ENCODE measurements at places on chromosomes 6 and 20. TPM values are rescaled to one million over a fixed set of nuclear protein-coding genes. Genes with fewer than 3 reads are reported as not detected.

The SLC16A10 gene
- 0.83 TPM for total RNA-seq

The GNAS-AS1 gene
- total RNA-seq = 0.23 TPM

The AKAP12 gene
- total RNA-seq = 215 TPM

DNA sequence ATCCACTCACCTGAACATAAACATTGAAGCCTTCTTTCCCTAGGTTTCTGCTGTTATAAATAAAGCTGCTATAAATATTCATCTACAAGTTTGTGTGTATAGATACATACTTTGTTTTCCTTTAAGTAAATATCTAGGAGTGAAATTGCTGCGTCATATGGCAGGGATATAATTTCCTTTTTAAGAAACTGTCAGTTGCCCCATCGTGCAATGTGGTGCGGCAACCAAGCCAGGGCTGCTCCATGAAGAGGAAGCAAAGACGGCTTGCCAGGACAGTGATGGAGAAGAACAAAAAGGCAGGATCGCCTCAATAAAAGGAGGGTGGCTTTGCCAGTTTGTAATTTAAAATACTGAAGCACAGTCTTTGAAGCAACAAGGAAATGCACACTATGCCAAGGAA, 36.6 kb downstream of the CITED2 start:
- H3K4me1 ChIP-seq = peaks cover 15% of the 10 kb centered on the region
- H3K27ac ChIP-seq = no peak overlapping the region
- H3K36me3 ChIP-seq = no peaks in the 10 kb centered on the region
- no peak overlapping the region for H3K4me3 ChIP-seq

- H3K27me3 ChIP-seq = no peaks in the 10 kb centered on the region
- peak overlapping the region; percentile 72 for H3K4me3 ChIP-seq
- no peak for DNase-seq
- H3K27ac ChIP-seq = peak overlapping the region; percentile 63
Measured at GRCh38 chr20:31739550-31739977, 474 bp downstream of the TPX2 start.

The DEFB124 gene
- not detected for total RNA-seq

The BHLHE23 gene
- not detected for total RNA-seq

DNA sequence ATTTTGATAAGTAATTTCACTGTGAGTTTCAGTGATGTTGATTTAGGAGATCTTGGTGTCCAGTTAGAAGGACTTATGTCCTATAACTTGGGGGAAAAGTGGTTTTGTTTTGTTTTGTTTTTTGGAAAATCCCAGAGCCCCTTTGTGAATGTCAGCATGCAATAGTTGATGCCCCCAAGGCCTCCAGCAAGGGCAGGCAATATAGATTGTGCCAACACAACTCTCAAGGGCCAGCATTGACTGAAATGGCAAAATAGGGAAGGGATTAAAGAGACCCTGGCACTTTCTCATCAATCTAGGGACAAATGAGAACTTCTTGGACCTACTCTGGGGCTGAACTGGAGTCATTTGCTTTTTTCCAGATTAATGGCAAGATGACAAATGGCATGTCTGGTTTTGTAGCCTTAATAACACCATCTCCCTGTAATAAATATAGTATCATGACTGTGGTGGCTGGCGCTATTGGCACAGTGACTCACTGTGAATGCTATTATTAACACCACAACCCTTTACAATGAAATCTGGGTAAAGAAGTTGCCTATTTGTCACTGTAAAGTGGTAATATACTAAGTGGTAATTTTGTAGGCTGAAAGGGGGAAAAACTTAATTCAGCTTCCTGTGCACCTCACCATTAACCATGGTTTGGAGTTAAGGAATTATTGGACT, 51.8 kb downstream of the ABRACL start:
- no peaks in the 10 kb centered on the region for H3K36me3 ChIP-seq
- H3K4me1 ChIP-seq = no peaks in the 10 kb centered on the region
- H3K27ac ChIP-seq = no peak overlapping the region

DNA sequence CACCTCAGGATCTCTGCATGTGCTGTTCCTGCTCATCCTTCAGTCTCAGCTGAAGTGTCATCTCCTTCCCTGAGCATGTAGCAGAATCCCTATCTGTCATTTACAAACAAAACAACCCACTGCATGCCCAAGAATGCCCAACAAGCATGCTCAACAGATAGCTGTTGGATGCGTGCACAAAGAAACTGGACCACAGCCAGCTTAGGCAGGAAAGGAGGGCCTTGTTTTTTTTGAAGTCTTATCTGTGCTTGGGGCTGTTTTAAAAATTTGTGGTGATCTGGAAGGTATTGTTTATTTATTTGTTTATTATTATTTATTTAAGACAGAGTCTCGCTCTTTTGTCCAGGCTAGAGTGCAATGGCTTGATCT, 18.5 kb upstream of the SLC16A10 start:
- H3K27me3 ChIP-seq = no peaks in the 10 kb centered on the region
- no peak overlapping the region for H3K4me3 ChIP-seq

DNA sequence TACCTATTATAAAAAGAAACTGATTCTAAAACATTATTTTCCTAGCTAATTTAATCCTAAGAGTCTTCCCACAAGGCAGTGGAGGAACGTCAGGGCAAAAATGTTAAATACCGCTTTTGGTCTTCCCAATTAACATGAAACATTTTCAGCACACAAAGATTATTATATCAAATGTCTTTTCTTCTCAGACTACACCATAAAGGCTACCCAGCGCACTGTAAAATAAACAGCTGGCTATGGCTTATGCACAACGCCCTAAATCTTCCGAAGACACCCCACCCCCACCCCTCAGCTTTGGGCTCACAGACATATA, 1.0 kb downstream of the NUDT3 start:
- DNase-seq = no peak
- H3K4me1 ChIP-seq = peaks cover 51% of the 10 kb centered on the region
- peak overlapping the region; percentile 92 for H3K27ac ChIP-seq
- peak overlapping the region; percentile 91 for H3K4me3 ChIP-seq
- H3K36me3 ChIP-seq = no peaks in the 10 kb centered on the region

The PHF20 gene
- total RNA-seq = 62.2 TPM

The AGPAT4 gene
- total RNA-seq = 8.4 TPM

The PSORS1C2 gene
- total RNA-seq = not detected

DNA sequence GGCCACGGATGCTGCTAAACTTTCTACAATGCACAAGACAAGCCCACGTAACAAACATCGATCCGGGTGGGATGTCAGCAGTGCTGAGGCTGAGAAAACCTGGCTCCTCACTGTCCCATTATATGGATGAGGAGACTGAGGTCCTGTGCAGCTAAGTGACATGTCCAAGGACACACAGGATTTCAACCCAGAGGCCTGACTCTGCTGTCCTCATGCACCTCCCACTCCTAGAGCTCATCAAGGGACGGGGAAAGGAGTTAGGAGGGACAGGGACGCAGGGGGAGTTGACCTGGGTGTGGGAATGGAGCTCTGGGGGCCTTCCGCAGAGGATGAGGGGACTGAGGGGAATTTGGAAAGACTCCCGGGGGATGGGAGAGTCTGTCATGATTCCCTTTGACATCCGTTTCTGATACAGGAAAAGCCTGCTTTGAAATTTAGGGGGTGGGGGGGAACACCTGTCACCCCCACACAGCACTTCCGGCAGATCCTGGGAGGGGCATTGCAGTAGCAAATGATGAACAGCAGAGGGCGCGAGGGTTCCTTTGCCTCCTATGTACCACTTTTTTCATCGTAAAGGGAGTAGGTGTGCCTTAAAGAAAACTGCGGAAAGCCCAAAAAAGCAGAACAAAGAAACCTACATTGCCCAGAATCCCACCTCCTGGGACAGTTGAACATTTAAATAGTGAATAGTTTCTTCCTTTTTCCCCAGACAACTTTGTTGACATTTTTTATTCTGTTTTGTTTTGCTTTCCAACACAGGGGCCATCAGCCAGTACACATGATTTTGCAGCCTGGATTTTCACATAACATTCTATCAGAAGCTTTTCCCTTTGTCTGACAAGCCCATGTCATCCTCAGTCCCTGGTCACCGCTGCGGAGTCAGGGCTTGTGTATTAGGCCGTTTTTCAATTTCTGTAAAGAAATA, 48.6 kb downstream of the SLC2A10 start:
- no peak overlapping the region for H3K27ac ChIP-seq
- DNase-seq = no peak
- H3K27me3 ChIP-seq = no peaks in the 10 kb centered on the region
- H3K36me3 ChIP-seq = no peaks in the 10 kb centered on the region
- peaks cover 6% of the 10 kb centered on the region for H3K4me1 ChIP-seq

The METTL24 gene
- 16.9 TPM for total RNA-seq

- H3K27me3 ChIP-seq = no peaks in the 10 kb centered on the region
- H3K27ac ChIP-seq = peak overlapping the region; percentile 100
- H3K36me3 ChIP-seq = peaks cover 3% of the 10 kb centered on the region
Measured at GRCh38 chr6:32967151-32968091, 973 bp upstream of the BRD2 start.

DNA sequence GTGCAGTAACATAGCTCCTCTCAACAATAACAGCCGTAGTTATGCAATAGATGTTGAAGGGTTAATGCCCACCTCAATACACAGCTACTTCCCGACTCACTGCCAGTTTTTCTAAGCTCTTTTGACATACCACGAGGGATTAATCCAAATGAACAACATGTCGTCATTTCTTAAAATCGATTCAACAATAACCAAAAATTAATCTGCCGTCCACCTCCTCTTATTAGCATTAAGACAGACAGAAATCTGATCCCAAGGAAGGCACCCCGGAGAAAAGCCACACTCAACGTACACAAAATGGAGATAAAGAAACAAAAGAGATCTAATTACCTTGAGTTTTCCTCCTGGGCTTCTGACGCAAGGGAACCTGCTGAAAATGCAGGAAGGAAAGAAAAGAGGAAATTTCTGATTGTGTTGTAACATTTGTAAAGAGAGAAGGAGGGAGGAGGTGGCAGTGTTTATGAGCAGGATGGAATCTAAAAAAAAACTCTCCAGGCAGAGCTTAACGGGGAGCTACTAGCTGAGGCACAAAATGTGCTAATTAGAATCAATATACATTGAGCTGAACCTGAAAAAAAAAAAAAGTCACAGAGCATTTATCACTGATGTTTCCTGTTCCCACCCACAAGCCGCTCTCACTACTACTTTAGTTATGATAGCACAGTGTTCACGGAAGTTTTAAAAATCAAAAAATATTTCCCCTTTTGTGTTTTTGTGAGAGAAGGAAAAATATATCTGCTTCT, 109.3 kb downstream of the IPCEF1 start:
- no peaks in the 10 kb centered on the region for H3K36me3 ChIP-seq
- no peak overlapping the region for H3K27ac ChIP-seq
- H3K27me3 ChIP-seq = no peaks in the 10 kb centered on the region
- H3K4me3 ChIP-seq = peak overlapping the region; percentile 22
- DNase-seq = no peak

The HRH3 gene
- not detected for total RNA-seq

The RBPJL gene
- total RNA-seq = not detected

The IPCEF1 gene
- 1.6 TPM for total RNA-seq

The ITCH gene
- 64.3 TPM for total RNA-seq

DNA sequence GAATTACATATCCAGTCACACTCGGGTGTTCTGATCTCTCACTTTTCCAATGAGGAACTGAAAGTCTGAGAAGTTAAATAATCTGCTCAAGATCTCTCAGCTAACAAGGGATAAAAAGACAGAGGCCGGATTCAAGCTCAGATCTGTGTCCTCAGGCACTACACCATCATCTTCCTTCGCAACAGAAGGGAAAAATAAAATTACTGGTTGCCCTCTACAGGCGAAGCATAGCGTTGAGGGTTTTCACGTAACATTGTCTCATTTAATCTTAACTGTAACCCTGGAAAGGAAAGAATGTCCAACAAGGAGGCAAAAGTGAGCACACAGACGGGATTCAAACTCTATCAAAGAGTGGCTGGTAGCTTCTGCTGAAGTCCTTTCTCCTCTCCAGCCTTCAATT, 67.8 kb upstream of the ANKEF1 start:
- no peaks in the 10 kb centered on the region for H3K4me1 ChIP-seq
- no peaks in the 10 kb centered on the region for H3K36me3 ChIP-seq
- no peak overlapping the region for H3K27ac ChIP-seq

The PBOV1 gene
- not detected for total RNA-seq

GRCh38 chr6:14067656-14068055, 49.9 kb upstream of the CD83 start:
- H3K36me3 ChIP-seq = no peaks in the 10 kb centered on the region
- H3K27ac ChIP-seq = no peak overlapping the region
- DNase-seq = no peak
- no peak overlapping the region for H3K4me3 ChIP-seq

DNA sequence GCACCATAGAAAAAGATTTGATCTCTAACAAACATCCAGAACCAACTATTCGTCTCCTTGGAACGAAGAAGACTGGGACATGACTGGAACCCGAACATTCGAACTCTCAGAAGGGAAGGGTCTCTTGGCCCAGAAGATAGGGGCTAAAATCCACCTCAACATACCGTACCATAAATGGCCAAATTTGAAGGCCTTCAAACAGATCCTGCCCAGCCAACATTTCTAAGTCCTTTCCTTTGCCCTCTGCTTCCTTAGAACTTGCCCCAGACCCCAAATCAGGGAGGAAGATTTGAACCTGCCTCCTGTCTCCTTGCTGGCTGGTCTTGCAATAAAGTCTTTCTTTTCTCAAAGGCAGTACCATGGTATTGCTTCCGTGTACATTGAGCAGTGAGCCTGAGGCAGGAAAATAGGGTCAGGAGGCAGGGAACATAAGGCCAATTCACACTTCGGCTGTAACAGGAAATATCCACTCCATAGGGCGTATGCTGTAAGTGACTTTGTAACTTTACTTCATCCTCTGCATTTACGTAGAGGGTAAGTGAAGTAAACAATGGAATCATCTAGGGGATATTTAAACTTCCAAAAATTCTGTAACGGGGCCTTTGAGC, 1.8 kb upstream of the PXDC1 start:
- DNase-seq = no peak
- no peaks in the 10 kb centered on the region for H3K36me3 ChIP-seq
- H3K27me3 ChIP-seq = no peaks in the 10 kb centered on the region

The CASP8AP2 gene
- 20.8 TPM for total RNA-seq

DNA sequence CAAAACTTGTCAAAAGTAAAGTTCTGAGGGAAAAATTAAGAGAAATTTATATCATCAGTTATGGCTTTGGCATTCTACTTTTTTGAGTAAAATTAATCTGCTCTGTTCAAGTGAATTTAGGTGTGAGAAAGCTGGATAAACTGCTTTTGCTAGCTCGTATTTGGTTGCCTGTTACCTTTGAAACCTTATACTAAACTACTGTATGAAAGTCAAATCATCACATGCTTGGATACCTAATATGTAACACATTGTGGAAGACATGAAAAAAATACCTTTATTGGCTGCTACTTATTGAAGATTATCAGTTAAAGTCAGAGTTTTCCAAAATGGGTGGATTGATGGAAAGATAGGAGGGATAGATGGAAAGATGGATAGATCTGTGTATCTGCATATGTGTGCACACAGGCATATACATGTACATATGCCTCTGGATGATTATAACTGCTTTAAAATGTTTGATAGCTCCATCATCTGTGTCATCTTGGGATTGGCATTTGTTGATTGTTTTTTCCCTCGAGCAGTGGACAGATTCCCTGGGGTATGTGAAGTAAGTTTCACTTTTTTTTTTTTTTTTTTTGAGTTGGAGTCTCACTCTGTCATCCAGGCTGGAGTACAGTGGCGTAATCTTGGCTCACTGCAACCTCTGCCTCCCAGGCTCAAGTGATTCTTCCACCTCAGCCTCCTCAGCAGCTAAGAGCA, 24.3 kb downstream of the SCAF8 start:
- DNase-seq = no peak
- peaks cover 29% of the 10 kb centered on the region for H3K4me1 ChIP-seq
- H3K27ac ChIP-seq = no peak overlapping the region
- no peaks in the 10 kb centered on the region for H3K27me3 ChIP-seq
- no peaks in the 10 kb centered on the region for H3K36me3 ChIP-seq

The DDR1 gene
- total RNA-seq = 10.4 TPM

- DNase-seq = no peak
- H3K36me3 ChIP-seq = peaks cover 17% of the 10 kb centered on the region
- H3K27me3 ChIP-seq = no peaks in the 10 kb centered on the region
Measured at GRCh38 chr20:33858666-33859065, 47.5 kb downstream of the CHMP4B start.
